ENCODE measurements at places on chromosomes 11 and 22. TPM values are rescaled to one million over a fixed set of nuclear protein-coding genes. Genes with fewer than 3 reads are reported as not detected.

The CDC42BPG gene
- 0.34 TPM for total RNA-seq

The GPHA2 gene
- total RNA-seq: not detected

The IL10RA gene
- total RNA-seq: not detected

The OR56A5 gene
- total RNA-seq: not detected

The OR8A1 gene
- not detected for total RNA-seq

The TCP11L1 gene
- 10.7 TPM for total RNA-seq

The LYVE1 gene
- 208 TPM for total RNA-seq

The IMMP1L gene
- 9.1 TPM for total RNA-seq

The MEI1 gene
- total RNA-seq: 0.98 TPM

The SLC22A9 gene
- not detected for total RNA-seq

The MMP10 gene
- 1.2 TPM for total RNA-seq

The KRTAP5-2 gene
- not detected for total RNA-seq

The TRPM5 gene
- not detected for total RNA-seq

The MYOD1 gene
- total RNA-seq: not detected

The DEUP1 gene
- total RNA-seq: not detected

The TYMP gene
- 32.8 TPM for total RNA-seq

The C2CD2L gene
- total RNA-seq: 3.6 TPM

The OR5T1 gene
- total RNA-seq: not detected

The MLC1 gene
- not detected for total RNA-seq

The ABCC8 gene
- not detected for total RNA-seq

The F2 gene
- total RNA-seq: not detected

The SAA4 gene
- total RNA-seq: not detected

The ANGPTL5 gene
- total RNA-seq: 0.17 TPM

The NCR3LG1 gene
- 0.26 TPM for total RNA-seq

The LRFN4 gene
- 14.2 TPM for total RNA-seq

The OR8K3 gene
- total RNA-seq: not detected

The GRM5 gene
- total RNA-seq: 0.11 TPM

The BACE1 gene
- 7.0 TPM for total RNA-seq

The PATE2 gene
- total RNA-seq: 0.22 TPM

The NLRP6 gene
- not detected for total RNA-seq

The HDHD5 gene
- total RNA-seq: 35.4 TPM

The MS4A3 gene
- total RNA-seq: not detected

The LIF gene
- total RNA-seq: 0.34 TPM

The OTOG gene
- not detected for total RNA-seq

The APOBEC3A gene
- total RNA-seq: not detected

The INPP5J gene
- total RNA-seq: 0.09 TPM

The TMEM25 gene
- 11.7 TPM for total RNA-seq

The TSSK2 gene
- not detected for total RNA-seq

The FAM180B gene
- not detected for total RNA-seq

The TTC9C gene
- total RNA-seq: 27.8 TPM

The DRICH1 gene
- not detected for total RNA-seq

The MRGPRE gene
- not detected for total RNA-seq

The GP1BB gene
- total RNA-seq: 3.3 TPM

The RCOR2 gene
- total RNA-seq: 0.26 TPM

The GPR83 gene
- total RNA-seq: not detected

The BCO2 gene
- total RNA-seq: 1.1 TPM

The ADAMTS8 gene
- not detected for total RNA-seq

Data from dermis lymphatic vessel endothelial cell (primary cell).